ENCODE measurements at places on chromosomes 1 and 21.
A peak's percentile ranks its signal among the peaks of the same experiment; 100 is the strongest.

DNA sequence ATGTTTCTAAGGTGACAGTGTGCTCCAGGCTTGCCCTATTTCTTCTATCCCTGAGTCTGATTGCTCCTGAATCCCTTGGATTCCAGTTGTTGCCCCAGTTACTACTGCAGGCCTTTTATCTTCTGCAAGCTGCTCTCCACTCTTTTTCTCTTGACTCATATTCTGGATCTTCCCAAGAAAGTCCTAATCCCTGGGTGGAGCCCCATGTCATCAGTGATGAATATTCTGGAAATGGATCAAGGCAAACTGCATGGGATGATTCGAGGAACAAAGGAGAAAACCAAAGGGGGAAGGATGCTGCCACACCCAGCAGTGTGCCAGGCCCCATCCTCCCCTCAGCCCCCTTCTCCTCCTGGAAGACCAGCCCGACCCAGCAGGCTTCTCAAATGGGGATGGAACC lies 63.3 kb upstream of the ATP2B4 start:
- DNase-seq: no peak

- no peak for DNase-seq
Observed at GRCh38 chr1:187605736-187606135, 777.0 kb downstream of the PLA2G4A start.

GRCh38 chr1:6523566-6523965 lies 30.7 kb downstream of the NOL9 start:
- peak; percentile 48 for DNase-seq

DNA sequence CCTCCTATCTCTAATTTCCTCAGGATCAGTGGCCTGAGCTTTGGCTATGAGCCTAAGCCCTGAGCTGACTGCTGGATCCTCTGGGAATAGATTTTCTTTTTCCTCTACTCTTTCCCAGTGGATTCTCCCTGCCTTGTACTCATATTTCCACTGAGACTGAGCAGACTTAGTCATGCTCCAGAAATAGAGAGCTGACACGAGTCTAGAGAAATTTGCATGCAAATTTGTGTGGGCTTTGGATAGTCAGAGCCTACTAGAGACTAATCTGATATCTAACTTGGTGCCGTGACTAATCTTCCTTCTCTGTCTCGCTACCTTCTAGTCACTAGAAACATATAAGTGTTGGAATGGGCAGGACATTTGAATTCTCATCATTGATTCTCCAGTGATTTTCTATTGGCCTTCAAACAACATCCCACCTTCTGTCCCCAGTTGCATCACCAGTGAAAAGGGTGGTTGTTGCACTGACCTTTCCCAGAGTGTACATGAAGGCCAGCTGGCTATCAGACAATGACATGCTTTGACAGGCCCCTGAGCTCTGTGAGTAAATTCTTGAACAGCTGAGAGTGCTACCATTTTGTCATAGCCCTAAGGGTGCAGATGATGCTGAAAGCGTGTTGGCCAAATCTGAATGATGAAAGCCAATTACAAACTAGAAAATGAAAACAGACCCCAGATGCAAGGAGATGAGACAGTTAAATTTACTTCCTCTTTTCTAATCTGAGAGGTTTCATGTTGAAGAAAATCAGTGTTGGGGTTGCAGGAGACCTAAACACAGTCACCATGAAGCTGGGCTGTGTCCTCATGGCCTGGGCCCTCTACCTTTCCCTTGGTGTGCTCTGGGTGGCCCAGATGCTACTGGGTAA lies at the start of gene FCRLA:
Gene FCRLA, plus strand, starts transcription at position 748 of the 866 bp plus-strand sequence. Its CDS starts 36 bp downstream, at position 784.
- DNase-seq: peak; percentile 94

DNA sequence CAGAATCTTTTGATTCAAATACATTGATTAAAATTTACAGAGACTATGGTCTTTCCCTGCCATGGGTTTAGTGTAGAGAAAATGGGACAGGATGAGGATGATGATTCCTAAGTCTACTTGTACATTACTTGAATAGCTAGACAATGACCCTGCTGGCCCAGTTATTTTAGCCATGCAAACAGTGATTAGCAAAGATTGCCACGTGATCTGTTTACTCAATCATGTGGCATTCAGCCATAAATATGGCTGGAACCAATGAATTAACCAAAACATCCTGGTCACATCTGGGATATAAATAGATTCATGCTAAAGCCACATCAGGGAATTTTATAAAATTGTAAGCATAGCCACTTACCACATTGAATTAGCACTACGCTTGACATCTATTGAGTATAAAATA lies 167.3 kb downstream of the PBX1 start:
- DNase-seq: peak; percentile 91

DNA sequence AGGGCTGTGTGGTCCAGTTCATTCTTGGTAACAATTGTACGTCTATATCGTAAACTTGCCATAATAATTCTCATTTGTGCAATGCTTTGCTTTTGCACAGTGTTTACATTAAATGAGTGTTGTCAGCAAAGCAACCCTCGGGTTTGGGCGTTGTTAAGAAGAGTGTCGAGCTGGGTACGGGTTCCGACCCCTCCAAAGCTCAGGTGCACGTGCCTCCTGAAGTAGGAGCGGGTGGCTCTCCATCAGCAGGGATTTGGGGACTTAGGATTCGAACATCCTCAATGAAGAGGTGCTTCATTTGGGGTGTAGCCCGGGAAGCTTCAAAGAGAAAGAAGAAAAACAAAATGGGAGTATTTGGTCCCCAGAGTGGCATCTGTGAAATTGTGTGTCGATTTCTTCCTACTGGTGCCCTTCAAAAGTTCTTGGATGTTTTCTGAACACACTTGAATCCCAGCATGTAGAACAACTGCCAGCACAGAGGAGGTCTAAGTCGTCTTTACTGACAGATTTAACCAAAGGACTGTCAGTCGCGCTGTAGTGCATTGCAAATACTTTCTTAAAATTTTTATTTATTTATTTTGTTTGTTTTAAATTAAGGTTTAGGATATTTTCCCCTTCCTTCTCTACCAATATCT lies 1.1 kb downstream of the TRIM58 start:
- DNase-seq: no peak

DNA sequence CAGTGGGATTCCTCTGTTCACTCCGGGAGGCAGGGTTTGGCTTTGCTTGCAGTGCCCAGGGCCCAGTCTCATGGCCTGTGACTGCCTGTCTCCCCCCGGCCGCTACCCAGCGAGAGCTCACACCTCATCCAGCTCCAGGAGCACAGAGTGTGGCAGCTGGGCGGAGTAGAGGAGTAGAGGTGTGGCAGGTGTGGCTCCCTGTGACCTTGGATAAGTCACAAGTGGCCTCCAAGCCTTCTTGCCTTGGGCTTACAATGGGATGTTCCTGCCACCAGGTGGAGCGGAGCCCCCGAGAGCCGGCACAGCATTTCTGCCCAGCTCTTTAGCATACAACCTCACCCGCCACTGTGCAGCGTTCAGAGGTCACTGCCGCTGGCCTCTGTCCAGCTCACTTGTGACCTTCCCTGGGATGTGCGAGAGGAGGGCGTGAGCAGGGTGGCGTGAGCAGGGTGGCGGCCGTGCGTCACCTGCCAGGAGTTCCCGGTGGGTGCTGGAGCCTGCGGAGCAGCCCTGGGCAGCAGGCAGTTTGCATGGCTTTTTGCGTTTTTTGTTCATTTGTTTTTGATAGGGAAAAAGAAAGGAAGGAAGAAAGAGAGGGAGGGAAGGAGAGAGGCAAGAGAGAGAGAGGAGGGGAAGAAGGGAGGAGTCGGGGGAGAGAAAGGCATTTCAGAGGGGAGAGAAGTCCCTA lies 42.4 kb downstream of the CRYAA start:
- DNase-seq: no peak

DNA sequence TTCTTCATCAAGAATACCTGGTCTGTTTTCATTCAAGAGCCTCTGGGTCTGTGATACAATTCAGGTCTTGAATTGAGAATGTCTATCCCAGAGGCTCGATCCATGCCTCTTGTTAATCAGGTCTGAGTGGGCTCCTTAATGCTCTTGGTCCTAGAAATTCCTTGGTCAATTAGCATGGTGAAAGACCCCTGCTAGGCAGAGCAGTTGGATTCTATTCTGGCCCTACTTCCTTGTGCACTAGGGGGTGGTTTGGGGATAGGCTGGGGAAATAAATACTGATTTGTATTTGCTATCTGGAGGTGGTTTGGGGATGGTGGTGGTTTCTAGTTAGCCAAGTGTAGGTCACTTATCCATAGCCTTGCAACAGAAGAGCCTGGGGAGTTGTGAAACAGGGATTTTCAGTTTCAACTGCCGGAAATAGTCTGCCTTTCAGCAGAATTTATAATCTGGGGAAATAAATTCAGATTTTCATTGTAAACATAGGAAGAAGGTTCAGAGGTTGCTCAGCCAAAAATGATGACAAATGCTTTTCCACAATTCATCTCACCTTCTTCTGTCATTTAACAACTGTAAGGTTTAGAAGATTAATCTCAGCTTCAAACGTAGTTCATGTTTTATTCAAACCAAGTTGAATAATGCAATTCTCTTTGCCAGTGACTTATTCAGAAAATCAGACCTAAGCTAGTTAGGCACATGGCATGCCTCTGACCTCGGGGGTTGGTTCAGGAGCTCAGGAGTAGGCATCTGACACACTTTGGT lies 22.2 kb upstream of the SCAF4 start:
- no peak for DNase-seq

DNA sequence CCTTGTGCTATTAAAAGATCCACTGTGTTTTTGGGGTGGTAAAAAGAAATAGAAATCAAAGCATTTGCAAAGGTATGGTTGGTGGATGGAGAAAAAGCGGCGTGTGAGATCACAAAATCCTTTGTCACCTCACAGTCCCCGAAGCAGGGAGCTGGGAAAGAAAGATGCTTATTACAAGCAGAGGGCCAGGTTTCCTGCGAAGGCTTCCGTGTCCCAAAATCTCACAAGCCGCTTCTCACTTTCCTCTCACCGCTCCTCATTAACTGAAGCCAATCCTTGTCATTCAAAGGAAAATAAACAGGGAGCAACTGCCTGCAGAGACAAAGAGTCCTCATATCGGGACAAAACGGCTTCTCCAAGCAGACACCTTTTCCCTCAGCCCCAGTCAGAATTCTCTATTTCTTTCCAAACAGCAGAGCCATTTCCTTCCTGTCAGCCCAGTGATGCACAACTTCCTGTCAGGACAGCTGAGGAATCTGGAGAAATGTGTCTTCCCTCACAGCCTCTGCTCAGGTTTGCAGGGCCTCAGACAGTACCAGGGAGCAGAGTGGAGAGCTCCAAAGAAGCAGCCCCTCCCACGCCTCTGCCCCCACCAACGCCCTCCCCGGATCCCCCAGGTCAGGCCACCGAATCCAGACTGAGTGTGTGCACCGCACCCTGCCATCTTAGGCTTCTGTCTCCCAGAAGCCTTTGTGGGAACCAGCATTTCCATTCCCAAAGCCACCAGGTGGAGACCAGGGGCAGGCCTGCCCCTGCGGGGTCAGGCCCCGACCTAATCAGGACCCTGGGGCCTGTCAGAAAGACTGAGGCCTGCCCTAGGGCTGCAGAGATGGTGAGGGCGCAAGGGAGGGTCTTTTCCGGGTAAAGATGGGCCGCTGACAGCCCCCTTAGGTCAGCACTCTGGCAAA lies 29.6 kb downstream of the KCNN3 start:
- DNase-seq: peak; percentile 27

DNA sequence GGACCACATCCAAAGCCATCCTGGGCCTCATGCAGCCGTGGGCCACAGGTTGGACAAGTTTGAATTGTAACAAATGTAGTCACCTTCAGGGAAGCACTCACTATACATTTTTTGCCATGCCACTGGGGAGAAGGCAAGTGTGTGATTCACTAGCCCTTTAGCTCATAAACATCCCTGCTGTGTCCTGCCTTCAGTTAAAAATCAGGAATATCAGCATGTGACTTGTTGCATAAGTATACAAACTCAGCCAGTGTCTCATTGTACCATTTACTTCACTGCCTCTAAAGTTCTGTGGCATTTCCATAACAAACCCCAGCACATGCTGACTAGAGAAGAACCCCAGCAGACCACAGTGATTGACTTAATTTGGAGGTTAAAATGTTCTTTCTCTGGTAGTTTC lies 142.0 kb upstream of the C1orf105 start:
- DNase-seq: peak; percentile 39

DNA sequence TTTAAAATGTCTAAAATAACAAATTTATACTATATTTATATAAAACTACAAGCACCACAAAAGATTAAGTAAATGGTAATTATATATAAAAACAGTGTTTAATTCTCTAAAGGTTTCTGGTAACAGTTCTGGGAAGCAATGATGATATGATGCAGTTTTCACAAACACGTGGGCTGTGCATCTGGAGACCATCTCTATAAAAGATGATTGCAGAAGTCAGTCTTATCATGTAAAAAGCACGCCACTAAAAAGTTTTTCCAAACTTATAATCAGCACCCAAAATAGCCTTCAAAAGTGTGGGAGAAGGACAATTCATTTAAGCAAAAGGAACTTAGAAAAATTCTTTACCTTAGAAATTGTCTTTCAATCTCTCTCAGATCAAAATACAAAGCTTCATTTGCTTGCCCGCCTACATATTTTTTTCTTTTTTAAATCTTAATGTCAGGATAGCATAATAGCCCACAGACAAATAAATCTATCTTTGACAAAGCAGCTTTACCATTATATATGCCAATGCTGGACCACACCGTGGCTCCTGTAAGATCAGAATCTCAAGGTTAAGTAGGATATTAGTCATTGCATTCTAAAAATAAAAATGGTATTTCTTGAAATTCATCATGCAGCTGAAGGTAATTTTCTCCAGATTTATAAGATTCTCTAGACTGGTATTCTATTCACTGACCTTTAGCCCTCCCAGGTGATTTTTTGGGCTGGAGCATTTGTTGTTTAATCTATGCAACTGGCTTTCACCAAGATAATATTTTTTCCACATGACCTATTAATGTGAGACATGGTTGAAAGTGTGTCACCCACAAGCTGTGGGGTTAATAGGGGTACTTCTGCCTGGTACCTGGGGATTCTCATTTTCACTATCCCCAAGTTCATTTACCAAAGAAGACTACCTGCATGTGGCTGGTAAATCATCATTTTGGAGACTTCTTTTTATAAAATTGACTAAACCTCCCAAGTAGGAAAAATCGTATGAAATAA lies 189.6 kb upstream of the ST6GALNAC5 start:
- no peak for DNase-seq

DNA sequence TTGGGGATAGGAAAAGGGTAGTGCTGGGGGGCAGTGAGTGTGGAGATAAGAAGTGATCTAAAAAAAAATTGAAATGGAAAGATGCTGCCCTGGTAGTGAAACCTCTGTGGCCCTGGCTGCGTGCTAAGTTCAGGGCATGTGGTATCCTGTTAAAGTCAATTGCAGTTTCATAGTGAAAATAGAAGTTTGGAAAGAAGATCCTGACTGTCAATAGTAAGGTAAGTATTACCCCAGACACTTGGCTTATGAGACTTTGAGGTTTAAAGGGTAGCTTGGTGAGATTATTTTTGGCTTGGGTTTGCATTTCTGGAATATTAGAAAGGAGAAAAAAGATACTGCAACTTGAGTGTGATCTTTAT lies 6.8 kb downstream of the ARID1A start:
- no peak for DNase-seq
